Fibroblast of gingiva (primary cell): ENCODE measurements at places on chromosomes 7 and 10.

- DNase-seq = peak; percentile 64
These were observed 17.9 kb upstream of the AGK start for GRCh38 chr7:141533149-141533949.

DNA sequence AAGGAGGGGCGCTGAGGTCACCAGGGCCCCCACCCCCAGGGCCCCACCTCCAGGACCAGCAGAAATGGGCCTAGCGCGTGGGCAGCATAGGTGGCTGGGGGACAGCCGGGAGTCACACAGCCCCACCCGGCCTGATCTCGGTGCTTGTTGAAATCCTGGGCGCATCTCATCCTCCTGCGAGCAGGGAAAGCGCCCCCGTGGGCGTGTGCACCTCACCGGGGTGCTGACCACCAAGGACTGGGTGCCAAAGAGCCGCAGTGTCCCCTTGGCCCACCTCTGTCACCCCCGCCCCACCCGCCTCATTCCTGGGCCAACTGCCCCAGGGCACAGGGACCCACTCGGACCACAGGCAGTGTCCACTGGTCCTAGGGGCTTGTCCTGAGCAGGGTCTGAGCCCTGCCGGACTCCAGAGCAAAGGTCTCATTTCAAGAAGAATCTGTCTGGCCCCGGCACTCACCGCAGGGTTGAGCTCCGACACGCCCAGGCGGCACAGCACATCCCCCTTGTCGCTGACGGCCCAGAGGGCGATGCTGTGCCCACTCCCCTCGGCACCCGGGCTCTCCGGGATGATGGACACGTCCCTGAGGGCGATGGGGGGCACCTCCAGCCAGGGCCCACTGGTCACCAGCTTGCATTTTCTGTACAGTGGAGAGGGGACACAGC, 11.4 kb downstream of the BHLHA15 start:
- DNase-seq = no peak

DNA sequence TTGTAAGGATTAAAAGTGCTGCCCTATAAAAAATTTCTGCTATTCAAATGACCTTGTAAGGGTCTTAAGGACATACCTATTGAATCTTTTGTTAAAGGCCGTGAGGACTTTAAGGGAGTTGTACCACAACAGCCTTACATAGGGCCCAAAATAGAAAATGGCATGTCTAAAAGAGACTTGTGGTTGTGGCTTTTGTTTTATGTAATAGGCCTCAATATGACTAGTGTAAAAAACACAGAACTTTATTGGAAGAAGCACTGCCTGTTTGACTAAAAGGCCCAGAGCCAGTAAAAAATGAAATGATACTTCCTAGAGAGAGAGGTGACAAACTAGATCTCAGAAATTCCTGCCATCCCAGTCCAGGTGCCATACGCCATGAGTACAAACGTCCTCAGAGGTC, 286.6 kb downstream of the SEMA3D start:
- DNase-seq = no peak

DNA sequence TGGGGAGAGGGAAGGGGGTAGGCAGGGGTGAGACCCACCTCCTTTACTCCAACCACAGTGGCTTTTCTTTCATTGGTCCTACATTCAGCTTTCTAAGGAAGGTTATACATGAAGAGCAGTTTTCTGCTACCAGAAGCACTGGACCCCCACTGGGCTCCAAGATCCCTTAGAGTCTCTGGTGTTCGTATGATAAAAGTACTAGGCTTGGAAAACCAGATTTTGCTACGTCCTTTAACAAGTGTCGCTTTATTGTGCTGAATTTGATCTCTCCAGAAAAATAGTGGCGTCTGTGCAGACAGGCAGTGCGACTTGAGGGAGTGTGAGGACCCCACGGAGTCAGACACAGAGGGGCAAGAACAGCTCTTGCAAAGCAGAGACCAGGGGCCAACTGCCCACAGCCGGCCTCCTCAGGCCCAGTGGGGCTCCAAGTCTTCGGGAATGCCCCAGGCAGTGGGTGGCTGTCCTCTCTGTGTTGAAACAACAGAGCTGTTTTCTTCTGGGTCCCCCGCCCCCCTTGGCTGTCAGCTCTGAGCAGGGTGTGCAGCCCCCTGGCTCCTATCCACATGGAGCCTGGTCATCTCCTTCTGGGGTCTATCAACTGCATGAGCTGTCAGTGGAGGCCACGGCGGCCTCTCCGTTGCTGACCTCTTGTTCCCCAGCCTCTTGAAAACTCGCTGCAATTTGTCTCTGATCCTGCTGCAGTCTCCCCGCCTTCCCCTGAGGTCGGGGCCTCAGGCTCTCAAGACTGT, 333.2 kb downstream of the RPS24 start:
- DNase-seq = no peak

- DNase-seq = no peak
These were observed 45.7 kb downstream of the PITRM1 start for GRCh38 chr10:3126741-3127346.

DNA sequence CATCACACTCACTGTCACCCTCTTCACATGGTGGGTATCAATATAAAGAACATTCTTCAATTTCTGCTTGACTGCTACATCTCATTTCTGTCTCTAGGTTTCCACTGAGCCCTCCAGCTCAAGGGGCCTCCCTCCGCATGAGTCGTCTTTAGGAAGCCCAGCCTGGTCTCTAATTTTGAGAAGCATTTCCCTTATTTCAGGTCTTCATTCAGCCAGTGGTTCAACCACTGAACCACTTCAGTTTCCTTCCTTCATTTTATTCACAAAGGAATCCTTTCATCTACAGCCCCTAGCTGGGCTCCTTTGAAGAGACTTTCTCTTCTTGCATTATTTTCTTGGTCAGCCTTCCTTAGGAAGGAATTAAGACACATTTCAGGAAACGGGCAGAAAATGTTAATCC, 257.4 kb downstream of the KCNMA1 start:
- no peak for DNase-seq

GRCh38 chr10:118997379-118997778, 32.1 kb upstream of the NANOS1 start:
- DNase-seq = no peak

DNA sequence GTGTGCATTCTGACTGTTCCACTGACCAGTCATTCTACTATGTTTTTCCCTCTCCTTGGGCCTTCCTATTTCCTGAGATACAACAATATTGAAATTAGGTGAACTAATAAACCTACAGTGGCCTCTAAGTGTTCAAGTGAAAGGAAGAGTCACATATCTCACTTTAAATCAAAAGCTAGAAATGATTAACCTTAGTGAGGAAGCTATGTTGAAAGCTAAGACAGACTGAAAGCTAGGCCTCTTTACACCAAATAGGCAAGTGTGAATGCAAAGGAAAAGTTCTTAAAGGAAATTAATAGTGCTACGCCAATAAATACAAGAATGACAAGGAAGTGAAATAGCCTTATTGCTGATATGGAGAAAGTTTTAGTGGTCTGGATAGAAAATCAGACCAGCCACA, 5.7 kb upstream of the DYNC1I1 start:
- DNase-seq = no peak

GRCh38 chr10:63114031-63114814, 18.9 kb upstream of the NRBF2 start:
- DNase-seq = peak; percentile 95

DNA sequence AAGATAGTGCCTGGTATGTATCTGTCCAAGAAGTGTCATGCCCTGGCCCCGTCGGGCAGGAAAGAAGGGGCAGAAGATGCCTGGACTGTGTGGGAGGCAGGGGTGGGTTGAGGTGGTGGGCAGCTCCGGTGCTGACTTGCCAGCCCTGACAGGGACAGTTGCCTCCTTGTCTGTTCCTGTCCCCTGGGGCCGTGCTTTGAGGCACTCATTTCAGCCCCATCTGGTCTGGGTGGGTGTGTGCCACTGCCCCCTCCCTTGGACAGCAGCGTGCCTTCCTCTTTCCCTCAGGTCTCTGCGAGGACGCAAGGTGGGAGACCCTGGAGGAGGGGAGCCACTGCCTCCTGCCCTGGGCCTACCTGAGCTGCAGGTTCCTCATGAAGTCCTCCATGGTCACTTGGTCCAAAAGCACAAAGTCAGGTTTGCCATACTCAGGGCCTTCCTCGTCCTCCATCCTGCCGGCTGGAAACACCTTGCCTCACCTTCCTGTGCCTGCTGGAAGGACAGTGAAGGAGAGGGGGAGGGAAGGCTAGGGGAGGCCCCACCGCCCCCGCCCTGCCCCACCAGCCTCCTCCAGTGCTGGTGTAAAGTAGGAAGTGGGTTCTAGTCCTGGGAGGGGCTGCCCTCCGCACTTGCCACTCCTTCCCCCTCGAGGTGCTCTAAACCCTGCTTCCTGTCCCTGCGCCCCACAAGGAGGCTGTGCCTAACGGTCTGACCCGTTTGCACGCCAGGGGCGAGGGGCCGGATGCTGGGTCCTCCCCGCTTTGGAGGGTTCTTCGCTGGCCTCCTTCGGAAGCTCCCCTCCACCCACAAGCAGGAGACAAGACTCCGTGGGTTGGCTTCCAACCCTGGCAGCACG, at the start of gene MYO1G:
Gene MYO1G (minus strand): TSS at position 505 of the 856 bp plus-strand sequence. CDS start 54 bp downstream, at position 451.
- no peak for DNase-seq

GRCh38 chr7:1050956-1051690, 6.8 kb downstream of the GPR146 start:
- DNase-seq = no peak

GRCh38 chr7:154380771-154381170, 328.6 kb downstream of the DPP6 start:
- DNase-seq = no peak

DNA sequence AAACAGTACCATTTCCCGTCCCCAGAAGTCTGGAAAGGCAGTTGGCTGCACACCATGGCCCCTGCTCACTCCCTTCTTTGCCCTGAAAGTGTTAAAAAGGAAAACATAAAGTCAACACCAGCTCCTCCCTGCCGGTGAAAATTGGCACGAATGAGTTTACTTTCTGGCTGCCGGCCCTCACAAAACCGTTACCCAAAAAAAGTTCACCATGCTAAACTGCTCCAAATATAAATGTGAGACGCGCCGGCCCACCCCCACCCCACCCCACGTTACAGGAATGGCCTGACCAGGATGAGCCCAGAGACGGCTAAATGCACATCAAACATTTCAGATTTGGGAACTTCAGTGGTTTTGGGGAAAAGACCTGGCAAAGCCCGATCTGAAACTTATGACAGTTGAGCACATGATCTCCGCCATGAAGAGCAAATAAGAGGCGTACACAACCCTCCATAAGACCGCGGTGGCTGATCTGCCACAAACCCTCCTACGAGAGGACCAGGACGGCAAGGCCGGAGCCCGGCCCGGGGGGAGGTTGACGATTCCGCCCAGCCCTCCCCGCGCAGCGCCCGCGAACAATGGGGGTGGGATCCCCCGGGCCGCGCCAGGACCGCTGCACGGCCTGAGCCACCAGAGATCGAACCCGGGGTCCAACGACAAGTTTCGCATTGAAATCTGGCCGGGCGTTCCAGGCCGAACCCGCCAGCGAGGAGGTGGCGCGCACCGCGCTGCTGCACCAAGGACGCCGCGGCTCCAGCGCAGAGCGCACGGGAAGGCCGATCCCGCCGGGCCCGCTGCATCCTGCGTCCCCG, 952 bp downstream of the DIP2C start:
- DNase-seq = peak; percentile 36

DNA sequence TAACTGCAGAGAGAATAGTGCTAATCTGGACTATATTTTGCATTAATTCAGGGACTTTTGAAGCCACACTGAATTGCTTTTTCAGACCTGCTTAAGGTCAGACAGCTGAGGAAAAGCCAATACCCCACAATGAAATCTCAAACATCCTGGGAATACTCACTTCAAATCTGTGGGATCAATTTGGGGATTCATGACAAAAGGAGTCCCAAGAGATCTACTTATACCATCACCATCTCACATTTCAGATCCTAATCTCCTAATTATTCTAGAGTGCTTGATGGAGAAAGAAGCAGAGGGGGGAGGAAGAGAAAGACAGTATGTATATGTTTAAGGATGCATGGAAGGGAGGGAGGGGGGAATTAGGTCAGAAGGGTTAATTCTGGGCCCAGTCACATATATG, 202.2 kb downstream of the CACNA2D1 start:
- no peak for DNase-seq

GRCh38 chr7:105480931-105481330, 41.1 kb downstream of the PUS7 start:
- DNase-seq = no peak

DNA sequence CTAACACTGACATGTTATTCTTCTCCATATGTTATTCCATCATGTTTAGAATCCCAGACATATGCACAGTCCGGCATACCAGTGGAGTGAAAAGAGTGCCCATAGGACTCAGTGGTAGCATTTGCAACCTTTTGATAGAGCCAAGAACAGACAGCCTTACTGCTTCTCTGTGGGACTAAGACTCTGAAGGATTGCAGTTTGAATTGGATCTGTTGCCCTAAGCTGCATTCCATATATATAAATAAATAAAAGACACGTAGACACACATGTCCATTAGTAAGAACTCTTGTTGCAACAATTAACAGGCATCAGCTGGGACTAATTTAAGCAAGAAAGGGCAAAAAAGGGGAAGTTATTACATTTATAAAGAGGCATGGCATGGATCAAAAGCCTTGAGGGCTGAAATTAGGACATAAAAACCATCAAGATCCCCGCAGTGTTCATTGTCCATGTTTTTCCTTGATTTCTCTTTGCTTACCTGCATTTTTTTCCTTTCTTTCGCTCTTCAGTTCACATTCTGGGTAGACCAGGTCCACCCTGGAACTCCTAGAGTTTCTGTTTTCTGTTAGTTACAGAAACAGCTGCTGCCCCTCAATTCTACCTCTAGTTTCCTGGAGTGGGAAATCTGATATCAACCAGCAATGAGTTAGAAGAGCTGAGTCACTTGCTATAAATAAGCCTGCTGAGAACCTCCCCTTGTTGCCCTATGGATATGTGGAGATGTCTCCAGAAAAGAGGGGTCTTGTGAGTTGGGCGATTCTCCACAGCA, 132.4 kb downstream of the SORCS1 start:
- no peak for DNase-seq

- DNase-seq = no peak
These were observed 45.1 kb downstream of the RELN start for GRCh38 chr7:103944230-103944900.

DNA sequence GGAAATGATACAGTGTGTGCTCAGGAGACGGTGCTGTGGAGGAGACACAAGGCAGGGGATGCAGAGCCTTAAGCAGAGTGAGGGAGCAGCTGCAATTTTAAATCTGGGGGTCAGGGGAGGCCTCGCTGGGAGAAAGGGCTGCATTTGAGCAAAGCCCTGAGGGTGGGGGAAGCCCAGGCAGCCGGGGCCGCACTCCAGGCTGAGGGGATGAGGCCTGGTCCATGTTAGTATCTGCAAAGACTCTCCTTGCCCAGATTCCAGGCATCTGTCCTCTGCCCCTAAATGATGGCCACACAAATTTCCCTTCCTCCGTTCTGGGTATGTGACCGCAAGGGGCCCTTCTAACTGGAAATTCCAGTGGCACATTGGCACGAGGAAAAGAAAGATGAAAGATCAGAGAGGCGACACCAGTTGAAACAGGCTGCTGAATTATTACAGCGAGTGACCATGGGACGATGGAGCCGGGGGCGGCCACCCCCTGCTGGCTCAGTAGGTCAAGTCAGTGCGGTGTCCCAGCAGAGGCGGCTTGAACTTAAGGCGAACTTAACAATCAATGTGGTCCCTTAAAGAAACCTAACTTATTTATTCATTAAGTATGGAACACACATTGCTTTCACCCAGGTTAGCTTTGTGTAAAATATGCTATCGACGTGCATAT, 62.3 kb upstream of the KAT6B start:
- DNase-seq = no peak
